NCI-H460 (cell line): ENCODE measurements at places on chromosomes 6 and 20. TPM values are rescaled to one million over a fixed set of nuclear protein-coding genes. Genes with fewer than 3 reads are reported as not detected.

Gene OR2J3
- not detected in 2 replicates for total RNA-seq

Gene NRSN1
- total RNA-seq = not detected in 2 replicates

Gene KDM1B
- 6.9 and 7.3 TPM in 2 replicates for total RNA-seq

Gene LHFPL5
- not detected in 2 replicates for total RNA-seq
